Kidney glomerular epithelial cell (primary cell): ENCODE measurements at places on chromosomes 13 and 19.

GRCh38 chr13:109000207-109000606, 370.8 kb downstream of the MYO16 start:
- DNase-seq, result no peak

GRCh38 chr13:34335014-34336007, 517.4 kb downstream of the RFC3 start:
- DNase-seq, result no peak

DNA sequence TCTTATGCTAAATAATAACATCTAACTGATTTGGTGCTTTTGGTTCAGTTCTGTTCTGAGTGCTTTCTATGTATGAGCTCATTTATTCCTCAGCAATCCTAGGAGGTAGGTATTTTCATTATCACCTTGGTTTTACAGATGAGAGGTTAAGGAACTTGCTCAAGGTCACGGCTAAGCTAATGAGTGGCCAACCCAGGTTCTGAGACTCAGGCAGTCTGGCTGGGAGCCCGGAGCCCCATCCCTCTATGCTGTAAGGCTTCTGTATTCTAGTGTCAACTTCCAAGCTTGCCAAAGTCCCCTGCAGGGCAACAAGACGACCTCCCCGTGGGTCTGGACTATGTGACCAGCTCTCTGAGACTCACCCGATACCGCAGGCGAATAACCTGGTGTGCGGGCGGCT, 60.5 kb downstream of the PARP4 start:
- DNase-seq, result peak; percentile 1

GRCh38 chr13:37047032-37047431, 12.5 kb downstream of the SUPT20H start:
- no peak for DNase-seq

DNA sequence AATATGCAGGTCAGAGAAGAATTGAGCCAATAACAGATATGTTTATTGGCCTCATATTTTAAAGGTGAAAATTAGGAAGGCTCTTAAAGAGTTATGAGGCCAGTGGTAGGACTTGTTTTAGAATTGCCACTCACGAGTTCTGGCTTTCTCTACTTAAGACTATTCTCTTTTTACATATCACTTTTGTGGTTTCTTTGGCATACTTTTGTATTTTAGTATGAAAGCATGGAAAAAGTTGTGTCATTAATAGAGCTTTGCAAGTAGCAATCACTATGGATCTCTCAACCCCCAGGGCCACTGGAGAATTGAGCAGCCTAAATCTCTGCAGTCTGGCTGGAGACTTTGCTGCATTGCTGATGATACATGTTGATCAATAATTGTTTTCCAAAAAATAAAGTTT, 64.6 kb upstream of the SOX21 start:
- DNase-seq, result no peak

GRCh38 chr19:18978616-18979015, 37.6 kb upstream of the HOMER3 start:
- DNase-seq, result peak; percentile 12

GRCh38 chr13:101272886-101273285, 143.4 kb downstream of the NALCN start:
- no peak for DNase-seq

GRCh38 chr13:105587786-105588185, 947.7 kb downstream of the EFNB2 start:
- DNase-seq, result peak; percentile 9

DNA sequence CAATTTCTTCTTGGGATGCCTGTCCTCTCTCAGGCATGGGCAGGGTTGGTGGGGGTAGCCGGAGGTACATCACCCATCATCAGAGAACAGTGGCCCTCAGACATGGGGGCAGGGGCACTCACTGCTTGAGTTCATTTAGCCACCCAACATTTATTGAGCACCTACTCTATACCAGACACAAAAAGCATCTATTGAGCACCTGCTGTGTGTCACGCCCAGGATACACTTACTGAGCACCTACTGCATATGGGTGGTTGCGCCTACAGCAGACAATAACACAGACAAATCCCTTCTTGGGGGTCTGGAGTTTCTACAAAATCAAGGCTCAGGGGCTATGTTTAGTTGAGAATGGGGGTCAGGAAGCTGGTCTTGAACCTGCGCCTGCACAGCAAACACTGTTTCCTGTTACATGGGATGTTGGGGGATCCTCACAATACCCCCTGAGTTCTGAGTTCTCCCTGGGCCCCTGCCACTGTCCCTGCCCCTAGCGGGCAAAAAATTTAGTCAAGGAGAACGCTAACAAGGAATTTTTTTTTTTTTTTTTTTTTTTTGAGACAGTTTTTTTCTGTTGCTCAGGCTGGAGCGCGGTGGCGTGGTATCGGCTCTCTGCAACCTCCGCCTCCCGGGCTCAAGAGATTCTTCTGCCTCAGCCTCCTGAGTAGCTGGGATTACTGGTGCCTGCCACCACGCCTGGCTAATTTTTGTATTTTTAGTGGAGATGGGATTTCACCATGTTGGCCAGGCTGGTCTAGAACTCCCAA, 11.6 kb downstream of the RCN3 start:
- DNase-seq, result no peak

GRCh38 chr13:94952787-94953186, 240.4 kb upstream of the SOX21 start:
- DNase-seq, result no peak

GRCh38 chr13:35697186-35697730, 220.8 kb upstream of the MAB21L1 start:
- no peak for DNase-seq

DNA sequence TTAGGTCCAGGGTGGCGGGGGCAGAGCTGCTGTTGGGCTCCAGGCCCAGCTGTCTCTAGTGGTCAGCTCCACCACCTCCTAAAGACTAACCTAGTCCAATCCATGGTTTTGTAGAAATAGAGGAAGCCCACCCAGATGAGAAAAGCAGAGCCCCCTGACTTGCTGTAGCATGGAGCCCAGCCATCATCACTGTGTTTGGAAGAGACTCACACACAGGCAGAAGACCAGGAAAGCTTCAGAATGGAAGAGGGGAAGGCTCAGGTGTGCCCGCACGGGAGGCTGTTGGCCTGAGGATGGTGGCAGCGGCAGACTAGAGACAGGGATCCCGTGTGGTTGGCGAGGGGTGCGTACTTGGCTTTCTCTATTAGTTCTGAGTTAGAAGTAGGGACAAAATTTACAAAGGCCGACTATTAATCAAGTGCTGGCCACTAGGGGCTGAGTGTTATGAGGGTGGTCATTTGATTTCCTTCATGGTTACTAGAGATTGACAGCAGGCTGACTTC, 193.2 kb upstream of the SOX1 start:
- DNase-seq, result no peak

DNA sequence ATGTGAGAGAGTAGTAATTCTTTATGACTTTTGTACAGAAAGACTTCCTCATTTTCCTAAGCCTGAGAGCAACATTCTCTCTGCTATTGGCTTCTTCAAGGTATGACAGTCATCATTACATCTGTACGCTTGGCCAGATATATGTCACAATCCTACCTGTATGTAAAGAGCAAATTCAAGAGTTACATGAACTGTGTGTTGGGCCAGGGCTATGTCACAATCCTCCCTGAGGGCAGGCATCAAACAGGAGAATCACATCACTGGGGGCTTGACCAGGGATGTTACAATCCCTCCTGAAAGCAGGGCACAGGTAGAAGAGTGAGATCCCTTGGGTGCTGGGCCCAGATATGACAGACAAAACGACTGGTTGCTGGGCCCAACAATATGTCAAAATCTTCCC, 9.8 kb upstream of the ZNF724 start:
- DNase-seq, result no peak

GRCh38 chr13:45750566-45750965, 48.4 kb downstream of the CBY2 start:
- no peak for DNase-seq

DNA sequence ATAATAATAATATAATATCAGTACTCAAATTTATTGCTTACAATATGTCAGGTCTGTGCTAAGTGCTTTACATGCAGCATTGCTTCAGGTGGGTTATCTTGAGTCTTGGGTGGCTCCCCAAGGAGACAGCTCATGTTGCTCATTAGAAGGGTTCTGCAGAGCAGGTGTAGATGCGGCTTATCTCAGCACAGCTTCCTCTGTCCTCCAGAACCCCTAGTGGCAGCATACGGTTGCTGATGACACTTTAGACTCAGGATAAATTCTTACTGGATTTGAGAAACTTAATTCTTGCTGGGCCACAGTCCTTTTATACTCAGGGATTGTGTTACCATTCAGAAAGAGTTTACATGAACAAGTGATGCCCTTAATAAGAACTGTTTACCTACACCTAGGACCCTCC, 8.9 kb downstream of the COG3 start:
- DNase-seq, result no peak

- peak; percentile 13 for DNase-seq
Measured at GRCh38 chr13:97574926-97575325, 141.0 kb downstream of the RAP2A start.

DNA sequence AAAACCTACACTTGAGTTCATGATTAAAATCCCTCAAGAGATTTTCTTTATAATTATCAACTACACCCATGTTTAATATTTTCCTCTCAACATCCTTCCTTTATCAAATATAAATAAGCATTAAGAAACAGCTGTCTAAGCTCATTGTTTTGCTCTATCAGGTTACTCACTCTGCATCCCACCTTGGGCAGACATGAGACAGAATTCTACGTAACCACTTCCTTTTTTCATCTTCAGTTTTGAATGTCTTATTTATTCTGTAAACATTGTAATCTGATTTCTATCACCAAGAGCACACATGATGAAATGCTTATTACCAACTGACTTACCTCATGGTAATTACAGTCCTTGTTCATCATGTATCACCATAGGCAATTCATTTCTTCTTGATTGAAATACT, 1256.6 kb upstream of the ATXN8OS start:
- DNase-seq, result no peak

DNA sequence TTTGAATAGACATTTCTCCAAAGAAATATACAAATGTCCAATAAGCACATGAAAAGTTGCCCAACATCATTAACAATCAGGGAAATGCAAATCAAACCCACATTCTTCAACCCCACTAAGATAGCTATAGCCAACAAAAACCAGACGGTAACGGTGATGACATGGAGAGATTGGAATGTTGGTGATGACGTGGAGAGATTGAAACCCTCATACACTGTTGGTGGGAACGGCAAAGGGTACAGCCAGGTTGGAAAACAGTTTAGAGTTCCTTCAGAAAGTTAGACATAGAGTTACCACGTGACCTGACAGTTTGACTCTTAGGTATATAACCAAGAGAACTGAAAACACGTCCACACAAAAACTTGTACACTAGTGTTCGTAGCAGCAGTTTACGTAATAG, 48.1 kb downstream of the TNFRSF19 start:
- DNase-seq, result peak; percentile 91

DNA sequence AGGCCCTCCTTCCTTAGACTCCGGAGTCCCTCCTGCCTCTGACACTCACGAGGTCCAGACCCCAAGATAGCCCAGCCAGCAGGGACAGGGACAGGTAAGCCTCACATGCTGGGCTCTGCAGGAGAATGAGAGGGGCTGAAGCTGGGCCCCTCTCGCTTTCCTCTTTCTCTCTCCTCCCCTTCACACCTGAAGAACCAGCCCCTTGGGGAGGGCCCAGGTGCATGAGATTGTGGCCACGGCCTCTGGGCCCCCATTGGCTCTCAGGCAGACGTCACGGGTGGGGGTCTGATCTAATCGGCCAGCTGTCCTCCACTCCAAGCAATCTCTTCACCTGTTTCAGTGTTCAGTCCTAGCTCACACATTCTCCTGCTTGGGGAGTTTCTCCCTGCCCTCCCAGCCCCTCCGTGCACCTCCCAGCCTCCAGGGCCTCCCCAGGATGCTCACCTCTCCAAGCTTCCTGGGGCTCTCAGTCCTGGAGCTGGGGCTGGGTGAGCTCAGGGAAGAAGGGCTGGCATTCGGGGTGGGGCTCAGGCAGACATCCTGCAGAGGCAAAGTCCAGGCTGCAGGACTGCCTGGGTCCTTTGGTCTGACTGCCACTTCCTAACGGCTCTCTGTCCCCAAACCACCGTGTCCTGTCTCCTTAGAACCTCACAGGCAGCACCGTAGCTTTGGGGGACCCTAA, 2.8 kb downstream of the TMEM150B start:
- DNase-seq, result no peak

GRCh38 chr19:45471931-45472562, 4.3 kb downstream of the FOSB start:
- no peak for DNase-seq

GRCh38 chr19:38691938-38692457, 44.5 kb downstream of the ACTN4 start:
- DNase-seq, result peak; percentile 89

- DNase-seq, result no peak
Measured at GRCh38 chr19:46639358-46640182, 3.6 kb upstream of the GNG8 start.

DNA sequence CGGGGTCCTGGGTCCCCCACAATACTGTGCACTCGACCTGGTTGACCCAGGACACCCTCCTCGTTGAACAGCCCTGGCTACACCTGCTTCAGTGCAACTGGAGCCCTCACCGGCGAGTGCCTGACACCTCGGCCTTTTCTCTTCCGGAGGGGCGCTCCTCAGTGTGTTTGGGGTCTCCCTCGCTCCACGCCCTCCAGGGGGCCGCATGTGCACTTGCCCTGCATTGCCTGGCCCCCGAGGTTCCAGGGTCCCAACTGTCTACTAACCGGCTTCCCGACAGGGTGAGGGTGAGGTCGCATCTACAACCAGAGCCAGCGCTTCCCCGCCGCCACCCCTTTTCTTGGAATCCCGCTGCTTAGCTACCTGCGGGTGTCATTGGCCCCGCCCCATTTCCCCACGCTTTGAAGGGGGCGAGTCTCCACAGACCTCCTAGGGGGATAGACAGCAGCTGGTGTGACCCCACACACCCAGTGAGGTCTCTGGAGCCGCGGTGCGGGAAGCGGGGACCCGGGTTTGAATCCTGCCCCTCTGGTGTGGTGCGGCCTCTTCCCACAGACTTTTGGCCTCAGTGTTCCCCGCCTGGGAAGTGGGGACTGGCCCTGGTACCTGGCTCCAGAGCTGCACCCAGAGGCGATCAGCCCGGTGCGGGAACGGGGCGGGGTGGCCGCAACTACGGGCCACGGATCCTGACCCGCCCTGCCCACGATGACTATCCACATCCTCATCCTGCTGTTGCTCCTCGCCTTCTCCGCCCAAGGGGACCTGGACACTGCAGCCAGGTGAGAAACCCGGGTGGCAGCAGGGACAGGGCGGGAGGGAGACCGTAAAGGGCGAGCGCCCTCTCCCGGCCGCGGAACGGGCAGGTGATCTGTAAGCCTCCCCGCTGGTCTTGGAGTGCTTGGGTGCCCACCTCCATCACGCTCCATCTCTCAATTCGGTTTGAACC, at the start of gene ADM5:
Gene ADM5 (plus strand): TSS at position 462 of the 946 bp plus-strand sequence. CDS start 244 bp downstream, at position 706.
- no peak for DNase-seq

GRCh38 chr13:114225610-114226009, 9.1 kb upstream of the CDC16 start:
- no peak for DNase-seq

DNA sequence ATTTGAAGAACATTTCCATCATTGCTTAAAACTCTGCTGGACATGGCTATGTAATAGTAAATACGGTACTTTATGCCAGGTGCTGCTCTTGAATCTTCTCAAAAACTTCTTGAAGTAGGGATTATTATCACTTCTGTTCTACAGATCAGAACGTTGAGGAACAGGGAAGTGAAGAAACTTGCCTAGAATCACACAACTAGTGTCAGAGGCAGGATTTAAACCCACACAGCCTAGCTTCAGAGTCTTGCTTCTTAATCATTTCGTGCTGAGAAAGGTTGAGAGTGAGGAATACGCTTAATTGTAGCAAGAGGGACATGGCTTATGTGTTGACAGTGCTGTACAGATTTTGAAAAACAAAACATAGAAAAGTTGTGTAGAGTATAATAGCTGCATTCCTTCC, 13.5 kb downstream of the TM9SF2 start:
- no peak for DNase-seq

GRCh38 chr19:39940221-39940833, 5.9 kb upstream of the FCGBP start:
- no peak for DNase-seq
